Cerebellum (tissue), 4 donors: ENCODE measurements at places on chromosomes 7 and 10.

GRCh38 chr10:4639960-4640359, 186.0 kb upstream of the AKR1E2 start:
- no peak for DNase-seq

- no peak for DNase-seq
These were observed 192.7 kb downstream of the CELF2 start for GRCh38 chr10:11210211-11210922.

DNA sequence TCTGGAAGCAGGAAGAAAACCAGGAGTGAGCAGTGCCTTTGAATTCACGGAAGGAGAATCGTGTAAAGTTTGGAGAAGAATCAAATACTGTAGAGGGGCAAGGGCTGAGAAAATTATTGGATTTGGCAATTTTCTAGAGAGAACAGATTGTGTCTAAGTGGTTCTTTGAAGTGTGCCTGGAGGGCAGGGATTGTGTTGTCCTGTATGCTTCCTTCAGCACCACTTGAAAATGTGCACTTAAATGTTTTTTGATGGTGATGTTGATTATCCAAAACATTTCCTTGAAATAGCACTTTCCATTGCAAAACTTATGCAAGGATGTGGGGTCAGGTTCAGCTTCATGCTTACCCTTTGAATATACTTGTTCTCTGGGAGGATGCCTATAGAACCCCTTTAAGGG, 360.2 kb downstream of the SORCS3 start:
- no peak for DNase-seq

- no peak for DNase-seq
These were observed 45.8 kb upstream of the SKAP2 start for GRCh38 chr7:26910221-26910620.

- DNase-seq: no peak
These were observed 247.8 kb downstream of the SDK1 start for GRCh38 chr7:3548815-3549214.

DNA sequence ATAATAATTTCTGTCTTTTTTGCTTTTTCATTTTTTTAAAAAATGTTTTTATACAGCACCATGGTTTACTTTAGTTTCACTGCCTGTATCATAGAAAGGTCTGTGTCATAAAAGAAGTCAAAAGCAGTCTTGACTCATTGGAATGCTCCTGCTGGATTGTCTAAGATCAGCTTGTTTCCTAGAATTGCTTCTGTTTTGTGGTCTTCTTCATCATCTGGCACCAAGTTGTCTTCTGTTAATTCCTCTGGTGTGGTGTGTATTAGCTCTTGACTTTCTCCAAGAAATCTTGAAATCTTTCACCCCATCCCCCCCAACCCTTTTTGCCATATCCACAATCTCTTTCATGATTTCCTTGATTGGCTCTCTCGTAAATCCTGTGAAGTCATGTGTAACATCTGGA, 250.3 kb upstream of the CXCL12 start:
- no peak for DNase-seq

GRCh38 chr10:6173203-6173602, 29.5 kb upstream of the PFKFB3 start:
- no peak for DNase-seq

- no peak for DNase-seq
These were observed 60.2 kb upstream of the PODXL start for GRCh38 chr7:131616487-131617200.

DNA sequence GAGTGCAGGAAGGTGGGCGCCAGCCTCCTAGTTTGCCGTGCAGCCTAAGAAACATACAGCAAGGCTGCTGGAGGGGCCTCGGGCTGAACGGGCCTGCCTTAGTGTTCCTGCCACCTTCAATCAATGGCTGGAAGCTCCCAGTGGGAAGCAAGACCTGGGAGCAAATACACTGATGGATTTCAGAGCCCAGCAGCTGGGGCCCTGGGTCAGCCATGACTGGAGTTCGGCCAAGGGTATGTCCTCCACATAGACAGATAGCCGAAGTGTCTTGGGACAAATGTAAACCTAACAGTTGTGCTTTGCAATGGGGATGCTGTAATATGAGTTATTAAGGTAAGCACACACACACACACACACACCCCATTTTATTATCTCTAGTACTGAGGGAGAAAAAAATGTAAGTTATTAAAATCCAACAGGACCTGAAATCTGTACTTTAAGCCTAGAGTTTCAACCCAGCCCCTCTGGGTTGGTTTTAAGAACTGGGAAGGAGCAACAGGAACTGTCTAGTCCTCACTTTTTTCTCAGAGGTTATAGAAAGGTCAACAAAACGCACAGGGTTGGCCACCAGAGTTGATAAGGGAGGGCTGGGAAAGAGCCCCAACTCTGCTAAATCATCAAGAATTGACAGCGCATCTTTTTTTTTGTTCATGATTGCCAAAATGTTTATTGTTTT, 50.0 kb upstream of the CELF2 start:
- no peak for DNase-seq

DNA sequence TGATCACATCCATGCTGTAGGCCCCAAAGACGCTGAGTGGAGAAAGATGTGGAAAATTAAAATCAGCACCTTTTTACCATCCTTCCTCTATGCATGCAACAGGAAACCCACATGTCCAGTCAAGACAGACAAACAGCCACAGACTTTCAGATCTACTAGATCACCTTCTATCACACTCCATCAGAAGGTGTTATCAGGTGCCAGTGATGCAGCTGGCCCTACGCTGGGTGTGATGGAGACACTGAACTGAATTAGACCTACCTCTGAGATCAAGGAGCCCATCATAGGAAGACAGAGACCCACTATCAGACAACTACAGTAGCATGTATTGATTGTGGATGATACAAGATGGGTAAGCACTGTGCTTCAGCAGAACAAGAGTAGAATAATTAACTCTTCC, 15.5 kb downstream of the CYP3A4 start:
- DNase-seq: no peak

DNA sequence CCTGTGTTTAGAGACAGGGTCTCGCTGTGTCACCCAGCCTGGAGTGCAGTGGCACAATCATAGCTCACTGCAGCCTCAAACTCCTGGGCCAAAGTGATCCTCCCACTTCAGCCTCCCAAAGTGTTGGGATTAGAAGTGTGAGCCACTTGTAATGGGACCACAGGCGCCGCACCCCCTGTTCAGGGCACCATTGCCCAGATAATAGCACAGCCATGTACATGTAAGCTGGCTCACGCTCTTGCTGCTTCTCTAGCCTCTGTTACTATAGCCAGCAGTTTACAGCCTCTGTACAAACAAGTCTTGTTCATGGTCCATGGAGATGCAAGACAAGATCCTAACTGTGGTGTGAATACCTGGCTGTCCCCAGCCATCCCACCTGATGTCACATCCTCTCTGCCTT, 4.2 kb upstream of the MLXIPL start:
- DNase-seq: no peak

DNA sequence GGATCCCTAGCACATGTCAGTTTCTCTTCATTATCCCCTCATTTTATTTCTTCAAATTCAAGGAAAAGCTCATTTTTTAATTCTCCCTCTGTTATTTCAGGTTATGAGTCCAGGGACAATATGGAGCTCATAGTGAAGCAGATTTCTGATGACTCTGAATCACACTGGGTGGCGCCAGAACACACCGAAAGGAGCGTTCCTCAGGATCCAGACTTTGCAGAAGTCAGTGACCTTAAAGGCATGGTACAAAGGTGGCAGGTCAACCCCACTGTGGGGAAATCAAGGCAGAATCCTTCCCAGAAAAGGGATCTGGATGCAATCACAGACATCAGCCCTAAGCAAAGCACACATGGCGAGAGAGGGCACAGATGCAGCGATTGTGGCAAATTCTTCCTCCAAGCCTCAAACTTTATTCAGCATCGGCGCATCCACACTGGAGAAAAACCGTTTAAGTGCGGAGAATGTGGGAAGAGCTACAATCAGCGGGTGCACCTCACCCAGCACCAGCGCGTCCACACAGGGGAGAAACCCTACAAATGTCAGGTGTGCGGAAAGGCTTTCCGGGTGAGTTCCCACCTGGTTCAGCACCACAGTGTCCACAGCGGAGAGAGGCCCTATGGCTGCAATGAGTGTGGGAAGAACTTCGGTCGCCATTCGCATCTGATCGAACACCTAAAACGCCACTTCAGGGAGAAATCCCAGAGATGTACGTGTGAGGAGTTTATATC, 21.4 kb downstream of the ZKSCAN5 start:
- DNase-seq: no peak

DNA sequence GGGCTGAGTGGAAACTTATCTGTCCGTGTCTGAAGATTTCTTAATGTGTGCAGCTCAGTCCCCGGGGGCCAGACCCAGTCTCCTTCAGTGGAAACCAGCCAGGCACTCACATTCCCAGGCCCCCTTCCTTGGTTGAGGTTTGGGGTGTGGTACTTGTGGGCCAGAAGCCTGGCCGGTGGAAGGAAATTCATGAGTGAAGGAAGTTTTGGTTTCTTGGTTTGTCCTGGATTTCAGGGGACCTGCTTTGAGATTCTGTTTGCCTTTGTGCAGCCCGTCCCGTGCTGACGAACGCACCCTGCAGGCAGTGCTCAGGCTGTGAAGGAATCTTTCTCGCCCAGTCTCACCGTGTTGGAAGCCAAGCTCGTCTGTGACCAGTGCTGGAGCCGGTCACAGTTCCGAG, 2.9 kb downstream of the INPP5A start:
- no peak for DNase-seq

DNA sequence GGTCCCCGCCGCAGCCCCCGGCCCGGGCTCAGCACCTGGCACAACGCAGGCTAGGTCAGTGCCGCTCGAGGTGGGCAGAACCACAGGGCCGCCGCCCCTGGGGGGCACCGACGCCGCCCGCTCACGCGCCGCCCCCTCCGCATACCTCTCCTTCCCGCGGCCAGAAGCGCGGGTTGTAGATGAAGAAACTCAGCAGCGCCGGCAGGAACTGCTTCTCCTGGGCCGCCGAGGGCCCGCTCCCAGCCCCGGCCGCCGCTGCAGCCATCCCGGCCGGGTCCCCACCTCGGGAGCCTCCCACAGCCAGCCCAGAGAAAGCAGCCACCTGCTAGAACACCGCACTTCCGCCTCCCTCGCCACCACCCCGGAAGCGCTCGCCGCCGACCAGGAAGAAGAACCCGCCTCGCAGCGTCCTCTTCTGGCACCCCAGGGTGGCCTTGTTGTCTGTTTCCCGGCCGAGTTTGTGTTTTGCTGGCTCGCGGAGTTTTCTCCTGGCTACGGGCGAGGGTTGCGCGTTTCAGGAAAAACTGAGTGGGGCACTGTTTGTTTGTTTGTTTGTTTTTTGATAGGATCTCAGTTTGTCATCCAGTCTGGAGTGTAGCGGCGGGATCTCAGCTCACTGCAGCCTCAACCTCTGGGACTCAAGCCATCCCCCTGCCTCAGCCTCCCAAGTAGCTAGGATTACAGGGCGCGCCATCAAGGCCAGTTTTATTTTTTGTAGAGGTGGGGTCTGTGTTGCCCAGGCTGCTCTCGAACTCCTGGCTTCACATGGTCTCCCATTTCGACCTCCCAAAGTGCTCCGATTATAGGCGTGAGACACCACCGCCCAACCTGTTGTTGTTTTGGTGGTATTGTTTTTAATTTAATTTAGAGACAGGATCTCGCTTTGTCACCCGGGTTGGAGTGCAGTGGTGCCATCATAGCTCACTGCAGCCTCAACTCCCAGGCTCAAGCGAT, 17.7 kb downstream of the OCM2 start:
- DNase-seq: peak; percentile 84

- DNase-seq: no peak
These were observed 114.6 kb upstream of the MEOX2 start for GRCh38 chr7:15801041-15801440.

- DNase-seq: no peak
These were observed 15.0 kb downstream of the MTERF1 start for GRCh38 chr7:91865511-91865910.

- DNase-seq: no peak
These were observed 144.3 kb upstream of the ZMIZ1 start for GRCh38 chr10:78924319-78925003.

DNA sequence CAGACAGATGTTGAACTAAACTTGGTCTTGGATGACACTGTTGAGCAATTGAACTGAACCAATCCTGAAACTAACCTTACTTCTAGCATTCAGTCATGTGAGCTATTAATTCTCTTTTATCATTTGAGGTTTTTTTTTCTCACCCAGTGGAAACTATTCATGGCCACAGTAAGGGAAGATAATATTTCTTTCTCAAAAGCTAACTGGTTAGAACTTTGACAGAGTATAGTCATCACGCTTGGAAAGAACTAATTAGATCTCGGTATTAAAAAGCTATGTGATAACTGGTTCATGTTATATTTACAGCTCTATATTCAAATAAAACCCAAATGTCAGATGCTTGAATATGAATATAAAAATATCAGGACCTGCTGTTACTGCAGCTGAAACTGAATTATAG, 89.5 kb downstream of the OTUD1 start:
- DNase-seq: no peak

DNA sequence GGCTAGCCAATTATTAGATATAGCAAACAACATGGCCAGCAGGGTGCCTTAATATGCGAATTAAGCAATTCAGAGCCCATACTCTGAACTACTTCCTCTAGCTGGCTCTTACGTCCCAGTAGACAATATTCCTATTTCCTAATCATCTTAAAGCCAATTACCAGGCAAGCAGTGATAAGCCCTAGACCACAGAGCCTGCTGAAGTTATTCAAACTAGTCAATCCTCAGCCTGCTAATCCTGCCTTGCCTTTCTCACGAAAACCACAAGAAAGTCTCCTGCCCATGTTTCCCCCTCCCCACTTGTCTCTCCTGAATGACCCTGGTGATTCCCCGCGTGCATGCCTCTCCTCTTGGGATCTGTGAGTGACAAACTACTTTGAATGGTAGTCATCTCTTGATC, 86.8 kb upstream of the CACNA2D1 start:
- DNase-seq: no peak

DNA sequence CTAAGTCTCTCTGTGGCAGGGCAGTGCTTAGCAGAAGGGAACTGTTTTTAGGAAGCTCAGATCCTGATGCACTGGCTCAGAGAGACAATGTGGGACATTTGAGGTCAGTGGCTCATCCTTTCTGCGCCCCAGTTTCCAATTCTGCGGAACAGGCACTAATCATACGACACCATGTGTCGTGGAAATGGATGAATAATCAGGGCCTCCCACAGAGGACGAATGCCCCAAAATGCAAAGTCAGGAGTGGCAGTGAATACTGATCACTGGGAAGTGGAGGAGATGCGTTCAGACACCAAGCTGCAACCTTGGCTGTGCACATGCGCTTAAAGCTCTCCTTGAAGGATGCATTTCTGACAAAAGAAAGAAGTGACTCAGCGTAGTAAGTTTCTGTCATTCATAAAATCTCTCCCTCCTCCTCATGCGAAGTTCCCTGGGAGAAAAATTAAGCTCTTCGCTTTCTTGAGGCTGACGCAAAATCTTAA, 21.9 kb upstream of the ECHDC3 start:
- DNase-seq: no peak

- DNase-seq: no peak
These were observed 20.6 kb upstream of the OR2AE1 start for GRCh38 chr7:99897322-99898022.

- peak; percentile 47 for DNase-seq
These were observed 250.9 kb downstream of the PTEN start for GRCh38 chr10:88114368-88114767.

GRCh38 chr10:103153302-103154197, 39.5 kb downstream of the NT5C2 start:
- peak; percentile 39 for DNase-seq

- no peak for DNase-seq
These were observed 59.8 kb upstream of the MSRB2 start for GRCh38 chr10:23035569-23035968.
